Activated CD8-positive, alpha-beta memory T cell treated with anti-CD3 and anti-CD28 coated beads for 4 hours (primary cell): ENCODE measurements at places on chromosomes 4 and X.

DNA sequence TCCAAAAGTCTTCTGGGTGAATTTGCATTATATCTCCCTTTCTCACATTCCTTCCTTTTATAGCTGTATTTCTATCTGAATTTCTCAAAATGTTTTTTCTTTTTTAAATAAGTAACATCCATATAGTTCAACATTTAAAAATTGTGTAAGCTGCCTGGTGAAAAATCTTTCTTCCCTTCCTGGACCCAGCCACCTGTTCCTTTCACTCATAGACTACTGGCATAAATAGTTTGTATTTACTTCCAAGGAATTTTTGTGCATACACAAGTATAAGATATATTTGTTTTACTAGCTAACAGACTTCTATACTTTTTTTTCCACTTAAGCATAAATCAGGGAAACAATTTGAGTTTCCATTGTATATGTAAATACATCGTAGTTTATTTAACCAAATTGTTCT lies 35.7 kb downstream of the PACRGL start:
- no peak for DNase-seq

GRCh38 chr4:148515248-148515647 lies 73.0 kb upstream of the NR3C2 start:
- no peak for DNase-seq

- DNase-seq = no peak
Observed at GRCh38 chrX:121598356-121598755, 550.9 kb downstream of the GLUD2 start.

- DNase-seq = no peak
Observed at GRCh38 chr4:54941994-54942552, 183.3 kb downstream of the KDR start.

DNA sequence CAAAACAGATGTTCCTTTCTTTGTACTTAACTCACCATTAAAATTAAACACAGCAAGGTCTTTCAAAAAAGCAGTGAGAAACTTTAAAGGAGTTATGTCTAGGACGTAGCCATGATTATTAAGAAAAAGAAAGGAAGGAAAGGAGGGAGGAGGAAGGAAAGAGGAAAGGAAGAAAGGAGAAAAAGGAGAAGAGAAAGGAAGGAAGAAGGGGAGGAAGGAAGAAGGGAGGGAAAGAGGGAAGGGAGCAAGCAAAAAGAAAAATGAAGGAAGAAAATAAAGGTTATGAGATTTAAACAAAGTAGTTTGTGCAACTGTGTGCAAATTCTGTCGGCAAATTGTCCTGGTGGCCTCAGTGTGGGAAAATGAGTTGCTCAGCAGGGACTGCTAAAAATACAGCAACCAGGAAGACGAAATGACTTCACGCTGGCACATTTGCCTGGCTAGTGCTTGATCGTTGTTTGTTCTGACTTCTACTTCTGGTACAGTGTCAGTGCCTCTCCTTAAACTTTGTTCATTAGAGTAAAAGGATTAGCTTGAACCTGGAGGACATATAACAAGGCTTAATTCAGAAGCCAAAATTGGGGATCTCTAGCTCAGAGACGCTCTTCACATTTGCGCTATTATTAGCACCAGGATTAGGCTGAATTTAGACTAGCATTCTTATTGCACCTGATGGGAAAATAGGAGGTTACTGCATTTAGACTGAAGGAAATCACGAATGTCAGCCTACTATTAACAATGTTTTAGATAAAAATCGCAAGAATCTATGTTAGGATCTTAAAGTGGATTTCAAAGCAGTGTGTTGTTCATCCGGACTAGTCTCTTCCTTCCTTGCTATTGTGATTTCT lies 81.2 kb downstream of the DCK start:
- no peak for DNase-seq

DNA sequence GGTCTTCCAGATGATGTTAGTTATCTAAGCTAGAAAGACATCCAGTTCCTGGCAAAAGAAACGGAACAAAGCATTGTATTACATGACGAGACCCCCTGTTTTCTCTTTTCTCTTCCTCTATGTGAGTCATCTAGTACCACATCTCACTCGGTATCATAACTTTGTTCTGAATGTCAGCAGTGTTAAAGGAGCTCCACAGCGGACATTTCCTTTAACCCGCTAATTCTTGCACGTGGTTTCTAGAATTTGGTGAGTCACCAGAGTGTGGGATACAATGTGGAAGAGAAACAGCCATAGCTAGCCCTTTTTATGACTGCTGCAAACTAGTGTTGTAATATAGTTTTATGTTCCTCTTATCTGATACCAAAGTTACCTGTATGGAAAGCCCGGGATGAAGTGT lies 243.7 kb downstream of the TENM3 start:
- no peak for DNase-seq

- no peak for DNase-seq
Observed at GRCh38 chrX:148755111-148755510, 254.7 kb downstream of the AFF2 start.

DNA sequence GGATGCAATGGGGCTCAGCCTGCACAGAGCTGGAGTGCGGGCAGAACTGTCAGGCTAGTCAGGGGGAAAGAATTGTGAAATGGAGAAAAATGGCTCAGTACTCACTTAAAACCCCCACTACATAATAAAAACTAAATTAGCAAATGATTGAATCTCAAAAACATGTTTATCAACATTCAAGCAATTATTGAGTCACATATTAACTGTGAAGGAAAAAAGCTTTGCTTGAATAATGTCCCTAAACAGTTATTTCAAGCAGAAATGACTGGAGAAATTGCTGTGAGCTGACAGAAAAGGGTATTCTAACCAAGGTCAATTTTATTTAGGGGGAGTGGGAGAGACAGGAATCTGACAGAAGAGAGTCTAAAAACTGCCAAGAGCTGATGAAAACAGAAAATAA lies 37.4 kb downstream of the GPC3 start:
- no peak for DNase-seq

DNA sequence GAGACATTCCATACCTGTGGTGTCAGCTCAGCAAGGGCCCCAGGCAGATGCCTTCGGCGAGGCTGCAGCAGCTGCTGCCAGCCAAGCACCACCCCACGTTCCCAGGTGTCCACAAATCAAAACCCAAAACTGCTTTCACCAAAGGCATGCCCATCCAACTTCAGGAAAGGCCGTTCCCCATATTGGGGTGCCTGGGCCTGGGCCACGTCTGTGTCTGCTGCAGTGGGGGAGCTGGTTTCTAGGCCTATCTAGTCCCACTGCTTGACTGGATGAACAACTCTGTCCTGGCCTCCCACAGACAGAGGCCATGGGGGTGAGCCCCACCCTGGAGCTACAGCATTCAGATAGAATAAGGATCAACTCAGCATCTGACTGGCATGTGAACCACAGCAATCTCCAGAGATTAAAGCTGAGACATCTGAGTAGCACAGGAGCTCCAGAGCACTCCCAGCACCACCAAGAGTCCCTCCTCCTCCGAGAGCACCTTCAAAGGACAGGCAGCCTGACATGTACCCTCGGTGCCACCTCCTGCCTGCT lies 37.0 kb downstream of the NAT8L start:
- DNase-seq = no peak

- no peak for DNase-seq
Observed at GRCh38 chr4:41178372-41179370, 35.7 kb downstream of the APBB2 start.

DNA sequence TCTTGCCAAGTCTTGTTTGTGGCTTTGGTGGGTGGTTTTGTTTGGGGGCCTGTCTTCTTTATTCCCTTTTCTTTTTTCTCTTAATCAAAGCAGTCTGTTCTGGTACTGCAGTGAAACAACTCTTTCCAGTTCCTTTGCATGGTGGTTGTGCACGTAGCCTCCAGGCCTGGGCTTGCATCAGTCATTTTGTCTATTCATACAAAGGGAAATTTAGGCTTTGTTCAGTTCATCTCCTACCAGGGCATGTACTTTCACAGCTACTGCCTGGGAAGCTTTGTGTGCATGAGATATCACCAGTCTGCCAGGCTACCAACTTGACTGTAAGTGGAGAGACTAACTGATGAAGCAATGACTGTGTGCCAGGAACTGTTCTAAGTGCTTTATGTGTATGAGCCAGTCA lies 8.5 kb downstream of the TRIM2 start:
- DNase-seq = no peak

GRCh38 chrX:9784332-9784731 lies 1.9 kb upstream of the SHROOM2 start:
- no peak for DNase-seq

DNA sequence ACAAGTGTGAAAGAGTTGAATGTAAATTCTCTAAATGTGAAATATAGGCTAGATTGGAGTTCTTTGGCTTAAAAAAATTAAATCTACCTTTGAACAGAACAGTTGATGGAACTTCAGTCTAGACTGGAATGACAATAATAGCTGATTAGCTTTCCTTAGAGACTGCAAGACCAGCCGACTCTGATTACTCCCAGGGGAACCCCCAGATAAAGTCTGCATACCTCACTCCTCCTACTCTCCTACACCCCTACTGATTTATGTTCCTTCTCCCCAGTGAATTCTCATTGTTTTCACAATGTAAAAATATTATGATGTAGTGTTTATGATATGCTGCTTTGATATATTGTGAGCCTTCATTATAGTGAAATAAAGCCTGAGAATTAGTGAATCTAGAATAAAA lies 241.3 kb downstream of the CFAP299 start:
- DNase-seq = no peak

- peak; percentile 70 for DNase-seq
Observed at GRCh38 chrX:1537031-1537715, at the start of gene P2RY8. Gene P2RY8, minus strand, starts transcription at chrX:1537185. Its CDS starts 70,627 bp downstream, at chrX:1466558.

GRCh38 chr4:59956366-59956765 lies 1243.8 kb upstream of the ADGRL3 start:
- no peak for DNase-seq

GRCh38 chr4:147581606-147582350 lies 35.4 kb upstream of the TMEM184C start:
- no peak for DNase-seq

DNA sequence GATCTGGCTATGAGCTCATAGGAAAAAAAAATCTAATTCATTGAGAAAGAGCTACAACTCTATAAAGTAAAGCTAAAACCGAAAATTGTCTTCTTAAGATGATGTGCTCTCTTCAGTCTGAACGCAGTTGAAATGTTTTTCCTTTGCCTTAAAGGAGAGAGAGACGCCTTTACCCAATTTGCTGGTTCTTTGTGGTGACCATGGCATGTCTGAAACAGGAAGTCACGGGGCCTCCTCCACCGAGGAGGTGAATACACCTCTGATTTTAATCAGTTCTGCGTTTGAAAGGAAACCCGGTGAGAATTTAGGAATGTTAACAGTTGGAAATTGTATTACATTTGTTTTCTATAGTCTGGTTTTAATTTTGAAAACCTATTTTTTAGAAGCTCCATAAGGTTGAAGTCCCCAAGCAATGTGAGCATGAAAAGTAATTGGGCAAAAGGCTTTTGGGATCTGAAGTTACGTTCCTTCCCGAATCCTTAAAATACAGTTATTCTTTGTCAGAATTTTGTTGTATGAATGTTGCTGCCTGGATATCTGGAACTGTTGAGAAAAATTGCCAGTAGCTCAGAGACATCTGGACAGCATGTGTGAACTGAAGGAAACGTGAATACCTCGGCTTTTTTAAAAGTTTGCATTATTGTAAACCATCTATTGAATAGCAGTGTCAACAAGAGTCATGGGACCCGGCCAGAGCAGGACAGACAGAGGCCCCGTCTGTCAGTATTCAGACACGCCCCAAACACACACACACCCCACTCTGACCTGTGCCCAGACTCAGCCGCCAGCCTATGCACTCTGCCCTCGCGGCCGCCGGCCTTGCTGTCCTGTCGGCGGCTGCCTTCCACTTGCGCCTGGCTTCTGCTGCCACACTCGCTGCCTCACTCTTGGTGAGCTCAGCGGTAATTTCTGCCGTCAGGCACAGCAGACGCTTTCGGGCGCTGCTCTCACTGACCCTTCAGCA lies 9.9 kb downstream of the PIGG start:
- DNase-seq = no peak

GRCh38 chr4:16516796-16517439 lies 290.6 kb upstream of the TAPT1 start:
- no peak for DNase-seq

DNA sequence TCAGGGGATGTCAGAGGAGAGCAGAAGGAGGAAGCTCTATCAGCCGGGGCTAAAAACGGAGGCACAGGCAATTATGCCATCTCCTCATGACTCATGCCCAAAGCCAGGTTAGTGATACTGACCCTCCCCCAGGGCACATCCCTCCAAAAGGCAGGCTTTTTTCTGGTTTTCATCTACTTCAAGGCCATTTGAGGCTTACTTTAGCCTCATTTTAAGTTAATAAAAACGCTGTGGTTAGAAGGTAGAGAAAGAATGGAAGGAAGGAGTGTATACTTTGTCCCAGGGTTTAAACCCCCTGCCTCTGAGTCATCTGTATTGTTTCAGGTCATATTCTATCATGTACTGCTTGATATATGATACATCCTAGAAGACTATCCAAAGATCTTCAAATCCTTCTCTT lies 89.7 kb upstream of the NDP start:
- no peak for DNase-seq

DNA sequence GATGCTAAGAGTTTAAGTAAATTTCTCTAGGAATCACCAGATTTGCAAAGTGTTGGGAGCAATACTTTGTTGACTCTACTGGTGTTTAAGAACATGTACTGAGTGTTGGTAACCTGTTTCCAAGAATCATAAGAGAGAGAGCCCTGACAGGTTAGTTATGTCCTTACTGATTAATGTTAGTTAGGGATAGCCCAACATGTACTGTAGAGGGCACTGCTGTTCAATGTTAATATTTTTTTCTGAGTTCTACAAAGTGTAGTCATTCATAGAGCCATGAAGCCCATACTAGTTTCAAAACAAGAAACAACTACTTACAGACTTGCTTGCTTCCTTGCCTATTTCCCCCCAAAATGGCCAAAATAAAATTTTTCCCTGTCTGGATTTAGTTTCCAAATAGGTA lies 11.9 kb downstream of the TMPRSS11D start:
- no peak for DNase-seq

DNA sequence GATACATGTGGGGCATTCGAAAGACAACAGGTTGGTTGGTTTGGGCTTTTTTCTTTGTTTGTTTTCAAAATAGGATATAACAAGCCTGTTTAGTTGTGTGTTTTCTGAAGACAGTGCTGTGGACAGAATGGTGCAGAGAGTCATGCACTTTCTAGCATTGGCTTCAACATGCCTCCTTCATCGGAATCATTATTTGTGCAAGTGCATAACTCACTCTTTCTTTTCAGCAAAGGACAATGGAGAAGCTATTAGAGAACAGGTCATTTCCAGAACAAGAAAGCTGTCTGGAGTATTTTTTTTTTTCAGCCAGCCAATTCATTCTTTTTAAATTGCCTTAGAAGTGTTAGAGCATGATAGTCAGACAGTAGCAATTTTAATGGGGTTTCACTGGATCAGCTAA lies 225.8 kb downstream of the STK32B start:
- no peak for DNase-seq
